ENCODE measurements at places on chromosomes 2 and 18.
A peak's percentile ranks its signal among the peaks of the same experiment; 100 is the strongest.

DNA sequence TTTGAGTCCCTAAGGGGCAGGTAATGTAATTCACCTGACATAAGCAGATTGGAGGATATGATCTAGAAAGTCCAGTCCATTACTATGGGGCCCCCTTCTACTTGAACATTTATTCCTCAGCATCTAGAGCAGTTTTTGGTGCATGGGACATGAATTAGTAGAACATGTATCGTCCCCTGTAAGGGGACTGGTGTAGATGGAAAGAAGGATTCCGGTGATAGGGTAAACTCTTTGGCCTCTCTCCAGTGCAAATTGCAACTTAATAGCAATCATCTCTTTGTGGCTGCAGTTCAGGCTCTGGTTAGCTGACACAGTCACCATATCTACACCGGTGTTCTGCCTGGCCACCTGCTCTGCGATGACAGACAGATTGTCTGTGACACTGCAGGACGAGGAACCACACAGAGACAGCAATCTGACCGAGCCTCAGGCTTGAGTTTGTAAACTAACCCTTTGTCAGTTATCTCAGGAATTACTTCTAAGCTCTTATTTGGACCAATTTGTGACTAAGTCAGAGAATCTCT lies 6.4 kb upstream of the SLC8A1 start:
- no peak for DNase-seq

DNA sequence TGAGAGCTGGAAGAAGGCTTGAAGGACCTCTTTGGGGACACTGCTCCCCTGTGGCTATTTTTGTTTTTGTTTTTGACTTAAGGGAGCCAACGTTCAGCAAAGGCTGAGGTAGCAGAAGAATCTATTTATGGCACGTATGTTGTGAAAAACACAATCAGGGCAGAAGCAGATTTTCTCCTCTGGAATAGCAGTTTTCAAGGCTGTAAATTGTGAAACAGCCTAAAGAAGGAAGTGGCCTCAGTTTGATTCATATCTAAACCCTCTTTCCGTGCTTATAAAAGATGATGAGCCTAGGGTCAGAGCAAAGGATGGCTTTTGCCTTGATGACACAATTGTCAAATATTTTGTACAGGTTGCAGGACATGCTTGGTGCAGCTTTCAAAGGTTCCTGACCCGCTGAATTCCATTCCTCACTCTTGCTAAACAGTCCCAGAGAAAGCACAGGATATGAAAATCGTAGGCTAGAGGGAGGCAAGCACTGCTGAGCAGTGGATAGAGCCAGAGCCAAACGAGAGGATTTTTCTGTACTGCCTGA lies 106.2 kb upstream of the DLX2 start:
- peak; percentile 31 for DNase-seq

DNA sequence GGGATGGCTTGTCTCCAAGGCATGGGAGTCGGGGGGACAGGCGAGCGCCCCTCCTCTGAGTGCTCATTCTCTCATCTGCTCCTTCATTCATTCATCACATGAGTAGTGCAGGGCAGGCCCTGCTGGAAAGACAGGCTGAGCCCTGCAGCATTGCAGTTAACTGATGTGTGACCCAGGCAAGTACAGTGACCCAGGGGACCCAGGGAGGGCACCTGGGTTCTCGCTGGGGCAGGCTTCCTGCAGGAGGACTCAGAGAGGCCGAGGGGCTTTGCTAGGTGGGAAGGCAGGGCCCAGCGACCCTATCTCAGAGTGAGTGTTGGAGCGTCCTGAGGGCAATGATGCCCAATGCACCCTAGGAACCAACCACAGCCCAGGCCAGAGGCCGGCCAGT lies 30.6 kb downstream of the HJURP start:
- no peak for DNase-seq

DNA sequence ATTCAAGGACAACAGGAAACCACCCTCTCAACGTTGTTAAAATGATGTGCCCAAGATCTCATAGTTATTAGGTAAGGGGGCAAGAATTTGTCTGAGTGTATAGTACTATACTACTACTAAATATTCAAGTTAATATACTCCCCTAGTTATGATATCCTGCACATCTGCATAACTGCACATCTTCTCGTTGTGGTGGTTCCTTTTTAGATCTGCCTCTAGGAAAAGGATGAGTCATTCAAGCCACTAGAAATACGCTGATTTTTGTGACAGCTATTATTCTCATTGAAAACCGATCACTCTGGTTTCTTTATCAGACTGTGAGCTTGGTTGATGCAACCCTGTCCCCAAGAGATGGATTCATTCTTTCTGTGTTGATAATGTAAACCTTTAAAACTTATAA lies 1067.0 kb upstream of the FANCL start:
- DNase-seq: no peak

- no peak for DNase-seq
These were observed 15.8 kb downstream of the CWC22 start for GRCh38 chr2:179991344-179991743.

- DNase-seq: no peak
These were observed 5.6 kb upstream of the WDFY1 start for GRCh38 chr2:223950448-223951347.

GRCh38 chr2:120765678-120766469 lies 30.2 kb downstream of the GLI2 start:
- no peak for DNase-seq

- DNase-seq: no peak
These were observed 20.3 kb downstream of the CABLES1 start for GRCh38 chr18:23155537-23155936.

DNA sequence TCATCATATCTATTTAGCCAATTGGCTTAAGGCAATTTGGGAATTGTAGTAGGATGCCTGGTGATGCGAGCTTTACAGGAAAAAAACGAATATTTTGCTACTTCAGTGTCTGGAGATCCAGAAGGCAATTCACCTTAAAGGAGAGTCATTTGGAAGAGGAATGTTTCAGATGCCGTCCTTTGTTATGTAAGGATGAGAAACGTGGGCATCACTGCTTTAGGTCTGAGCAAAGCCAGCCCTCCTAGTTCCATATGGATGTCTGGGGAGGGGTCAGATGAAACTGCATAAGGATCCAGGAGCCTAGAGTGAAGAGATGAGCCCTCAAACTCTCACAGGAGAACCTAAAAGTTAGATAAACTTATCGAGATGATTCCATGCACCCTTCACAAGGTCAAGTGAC lies 30.9 kb upstream of the DOCK10 start:
- DNase-seq: no peak

DNA sequence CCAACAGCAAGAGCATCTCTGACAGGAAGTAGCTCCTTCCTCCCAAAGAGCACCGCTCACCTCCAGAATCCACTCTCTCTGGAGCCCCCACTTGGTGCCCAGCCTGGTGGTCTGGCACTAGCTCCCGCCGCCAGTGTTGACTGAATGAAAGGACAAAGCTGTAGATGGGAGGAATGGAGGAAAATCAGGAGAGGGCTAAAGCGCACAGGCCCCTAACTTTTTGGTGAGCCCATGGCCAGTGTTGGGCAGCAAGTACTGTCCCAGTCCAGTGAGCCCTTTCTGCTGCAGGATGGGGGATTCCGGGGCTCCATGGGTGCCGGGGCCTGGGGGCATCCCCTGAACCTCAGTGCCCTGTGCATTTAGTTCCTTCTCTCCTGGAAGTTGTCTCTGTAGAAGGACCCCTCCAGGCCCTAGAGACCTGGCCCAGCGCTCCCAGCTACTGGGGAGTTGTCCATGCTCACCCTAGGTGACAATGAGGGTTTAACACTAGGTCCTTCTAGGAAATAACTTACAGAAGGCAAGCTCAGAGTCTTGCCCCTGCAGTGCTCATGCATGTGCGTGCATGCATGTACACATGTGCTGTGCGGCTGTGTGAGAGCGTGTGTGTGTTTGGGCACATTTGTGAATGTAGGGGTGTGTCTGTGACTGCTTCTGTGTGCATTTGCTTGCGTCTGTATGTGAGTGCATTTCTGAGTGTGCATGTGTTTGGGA lies 33.6 kb downstream of the GLI2 start:
- no peak for DNase-seq

- no peak for DNase-seq
These were observed 11.9 kb downstream of the FABP1 start for GRCh38 chr2:88115825-88116518.

DNA sequence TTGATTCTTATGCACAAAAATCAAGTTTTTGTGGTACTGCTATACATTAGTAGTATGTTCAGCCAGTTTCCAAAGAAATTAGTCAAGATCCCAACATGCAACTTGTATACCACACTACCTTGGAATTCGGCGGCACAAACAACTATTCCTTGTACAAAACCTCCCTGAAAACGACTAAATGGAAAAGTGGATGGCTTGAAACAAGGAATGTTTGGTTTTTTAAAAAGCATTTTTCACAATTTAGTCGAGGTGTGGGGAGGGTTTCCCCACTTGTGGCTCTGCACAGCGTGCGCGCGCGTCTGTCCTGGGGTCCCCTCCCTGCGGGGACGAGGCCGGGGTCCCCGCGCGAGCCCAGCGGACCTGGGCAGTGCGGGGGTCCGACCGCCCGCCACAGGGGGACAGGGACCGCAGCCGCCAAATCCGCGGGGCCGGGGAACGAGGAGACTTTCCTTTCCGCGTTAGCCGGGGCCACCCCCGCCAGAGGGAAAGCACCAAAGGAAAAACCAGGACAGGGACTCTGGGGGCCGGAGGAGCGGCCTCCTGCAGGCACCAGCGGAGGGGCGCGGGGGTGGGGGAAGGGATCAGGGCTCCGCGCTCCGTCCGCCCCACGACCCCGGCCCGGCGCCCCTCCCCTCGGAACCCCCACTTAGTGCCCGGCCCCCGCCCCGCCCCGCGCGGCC lies 534 bp upstream of the SOCS6 start:
- DNase-seq: peak; percentile 9

DNA sequence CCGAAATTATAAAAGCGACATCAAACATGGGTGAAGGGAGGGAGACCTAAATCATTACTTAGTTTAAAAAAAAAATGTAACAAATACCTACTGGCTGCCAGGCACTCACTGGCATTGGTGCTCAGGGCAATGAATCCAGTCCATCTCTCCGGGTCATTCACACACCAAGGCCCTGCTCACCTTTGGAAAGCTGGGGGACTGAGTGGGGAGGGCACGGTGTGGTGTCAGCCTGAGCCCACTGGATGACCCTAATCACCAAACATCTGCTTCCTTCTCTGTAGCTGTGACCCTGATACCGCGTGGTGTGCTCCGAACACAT lies 336 bp upstream of the DDX1 start:
- DNase-seq: no peak

- no peak for DNase-seq
These were observed 409.6 kb upstream of the TMEFF2 start for GRCh38 chr2:192604295-192604694.

DNA sequence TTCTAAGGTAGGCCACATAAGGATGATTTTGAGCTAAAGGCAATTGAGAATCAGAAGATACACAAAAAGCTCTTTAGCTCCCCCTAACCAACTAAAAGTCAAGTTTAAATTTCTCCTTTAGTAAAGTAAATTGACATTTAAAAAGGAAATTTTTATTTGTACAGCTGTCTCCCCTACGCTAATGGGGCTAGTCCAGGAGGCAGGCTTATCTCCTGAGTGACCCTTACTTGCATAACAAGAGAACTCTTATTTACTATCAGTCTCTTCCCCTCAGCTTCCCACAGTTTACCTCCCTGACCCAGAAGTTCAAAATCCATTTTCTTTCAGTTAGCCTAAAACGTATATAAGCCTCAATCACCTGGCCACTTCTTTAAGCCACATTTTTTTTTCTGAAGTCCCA lies 1002.8 kb upstream of the NRXN1 start:
- no peak for DNase-seq

DNA sequence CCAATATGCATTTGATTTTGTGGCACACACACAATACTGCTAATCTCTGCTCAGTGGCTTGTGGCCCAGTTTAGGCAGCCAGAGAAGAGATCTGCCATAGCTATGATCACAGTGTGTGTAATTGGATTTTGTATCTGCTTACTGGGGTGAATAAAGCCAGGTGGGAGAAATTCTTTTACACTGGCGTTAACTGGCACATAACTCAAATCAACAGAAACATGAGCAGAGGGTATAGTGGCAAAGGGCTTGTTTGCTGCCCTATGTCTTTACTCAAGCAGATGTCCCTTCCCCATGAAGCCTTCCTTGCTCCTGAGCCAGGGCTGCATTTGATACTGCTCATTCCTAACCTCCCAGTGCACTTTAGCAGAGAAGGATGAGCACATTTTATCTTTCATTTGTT lies 28.5 kb downstream of the STON1 start:
- no peak for DNase-seq

DNA sequence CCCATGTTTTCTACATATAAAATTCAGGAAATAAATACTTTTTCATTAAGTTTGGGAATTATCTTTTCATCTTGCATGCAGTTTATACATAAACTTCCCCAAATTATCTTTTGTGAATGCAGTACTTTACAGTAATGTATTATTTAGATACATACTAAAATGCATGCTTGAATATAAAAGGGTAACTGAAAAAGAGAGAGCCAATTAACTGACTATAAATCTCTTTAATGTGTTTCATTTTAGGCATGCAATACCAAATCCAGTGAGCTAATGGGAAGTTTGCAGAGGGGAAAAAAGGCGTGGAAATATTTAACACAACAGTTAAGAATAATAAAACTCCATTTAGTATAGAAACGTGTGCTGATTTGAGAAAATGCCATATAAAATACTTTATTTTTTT lies 39.2 kb downstream of the COL4A4 start:
- no peak for DNase-seq

DNA sequence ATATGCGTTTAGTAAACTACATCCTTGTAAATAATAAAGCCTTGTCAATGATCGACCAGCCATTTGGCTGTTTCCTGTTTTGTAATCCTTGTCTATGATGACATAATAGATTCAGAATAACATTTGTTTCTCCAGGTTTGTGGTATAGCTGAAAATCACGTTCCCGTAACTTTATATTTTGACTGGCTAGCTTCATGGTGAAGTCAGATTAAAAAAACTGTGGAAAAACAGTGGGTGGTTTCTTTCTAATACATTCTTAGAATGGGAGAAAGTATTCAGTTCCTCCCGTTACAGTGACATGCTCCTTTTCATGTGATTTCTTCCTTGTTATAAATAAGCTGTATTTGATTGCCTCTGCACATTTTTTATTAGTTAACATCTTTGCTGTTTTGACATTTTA lies 366.9 kb downstream of the NYAP2 start:
- DNase-seq: no peak

GRCh38 chr2:75632091-75632701 lies 14.4 kb upstream of the MRPL19 start:
- no peak for DNase-seq

- no peak for DNase-seq
These were observed 163.0 kb downstream of the FAM210A start for GRCh38 chr18:13563390-13563805.

DNA sequence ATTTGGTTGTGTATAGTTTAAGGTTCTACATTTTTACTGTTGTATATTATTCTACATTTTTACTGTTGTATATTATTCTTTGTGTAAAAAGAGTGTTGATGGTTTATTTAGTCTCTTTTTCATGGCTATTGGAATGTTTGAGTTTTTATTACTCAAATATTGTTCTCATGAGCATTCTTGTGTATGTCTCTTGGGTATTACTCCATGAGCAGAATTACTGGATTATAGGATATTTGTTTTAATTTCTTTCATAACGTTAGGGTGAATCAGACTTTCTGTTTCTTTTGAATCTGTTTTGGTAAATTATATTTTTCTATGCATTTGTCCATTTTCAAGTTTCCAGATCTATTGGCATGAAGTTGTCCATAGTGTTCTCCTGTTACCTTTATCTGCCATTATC lies 111.6 kb downstream of the DYNAP start:
- DNase-seq: no peak

GRCh38 chr2:191625016-191625415 lies 52.9 kb upstream of the NABP1 start:
- peak; percentile 1 for DNase-seq

- DNase-seq: no peak
These were observed 185.7 kb upstream of the KLHL29 start for GRCh38 chr2:23199115-23199918.

All from SW 1271 (cell line).